ENCODE measurements at places on chromosomes 11 and 22.

DNA sequence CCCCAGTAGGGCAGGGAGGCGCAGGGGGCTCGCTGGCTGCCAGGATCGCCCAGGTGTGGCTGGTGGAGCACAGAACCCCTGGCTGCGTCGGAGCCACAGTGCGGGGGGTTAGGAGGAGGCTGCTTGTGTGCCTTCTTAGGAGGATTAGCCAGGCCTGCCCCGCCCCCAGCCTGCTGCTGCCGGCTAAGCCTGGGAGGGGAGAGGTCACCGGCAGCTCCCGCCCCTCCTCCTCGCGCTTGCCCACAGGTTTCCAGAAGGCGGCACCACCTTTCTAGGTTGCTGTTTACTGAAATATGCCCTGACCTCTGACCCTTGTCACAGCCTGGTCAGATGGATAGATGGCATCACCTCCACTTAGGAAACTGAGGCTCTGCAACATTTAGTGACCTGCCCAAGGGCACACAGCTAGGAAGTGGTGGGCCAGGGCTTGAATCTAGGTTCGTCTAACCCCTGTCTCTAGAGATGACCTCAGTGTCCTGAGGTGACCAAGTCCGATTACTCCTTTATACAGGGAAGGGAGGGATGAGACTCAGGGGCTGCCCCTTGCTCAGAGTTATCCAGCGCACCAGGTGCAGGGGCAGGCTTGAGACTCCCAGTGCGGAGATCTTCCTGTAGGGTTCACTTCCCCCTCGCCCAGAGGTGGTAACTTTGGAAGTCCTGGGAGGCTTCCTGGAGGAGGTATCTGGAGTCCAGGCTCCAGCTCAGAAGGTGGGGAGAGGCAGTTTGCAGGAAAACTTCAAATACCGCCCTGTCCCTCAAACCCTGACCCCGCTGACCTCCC lies 44.0 kb downstream of the MYO7A start:
- DNase-seq, result no peak

DNA sequence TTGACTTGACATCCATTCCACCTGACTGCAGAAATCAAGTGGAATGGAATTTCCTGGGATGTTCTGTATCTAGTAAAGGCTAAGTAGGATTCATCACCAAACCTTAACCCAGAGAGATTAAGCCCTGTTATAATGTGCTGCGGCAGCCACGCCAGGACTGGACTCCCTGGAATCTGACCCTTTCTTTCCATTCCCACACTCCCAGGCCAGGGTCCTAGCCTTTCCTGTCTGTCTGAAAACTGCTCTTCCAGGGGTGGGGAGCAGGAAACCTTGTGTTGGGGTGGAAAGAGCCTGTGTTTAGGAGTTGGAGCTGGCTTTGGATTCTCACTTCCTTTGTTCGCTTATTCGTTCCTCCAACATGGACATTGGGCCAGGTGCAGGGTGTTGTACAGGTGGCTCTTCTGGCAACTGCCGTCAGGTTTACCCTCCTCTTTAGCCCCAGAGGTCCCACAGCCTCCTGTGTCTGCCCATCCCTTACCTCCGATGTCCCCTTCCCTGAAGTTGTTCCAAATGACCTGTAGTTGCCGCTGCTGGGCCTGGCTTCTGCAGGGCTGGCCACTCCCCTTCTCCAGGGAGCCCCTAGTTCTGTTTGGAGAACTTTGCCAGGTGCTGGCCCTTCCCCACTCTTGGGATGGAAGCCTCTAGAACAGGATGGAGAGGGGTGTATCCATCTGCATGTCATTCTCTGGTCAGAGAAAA lies 20.5 kb upstream of the PARVB start:
- no peak for DNase-seq

- peak; percentile 62 for DNase-seq
Observed at GRCh38 chr11:34650528-34650927, 29.6 kb downstream of the EHF start.

- DNase-seq, result no peak
Observed at GRCh38 chr22:17346578-17346977, 22.7 kb upstream of the CECR2 start.

DNA sequence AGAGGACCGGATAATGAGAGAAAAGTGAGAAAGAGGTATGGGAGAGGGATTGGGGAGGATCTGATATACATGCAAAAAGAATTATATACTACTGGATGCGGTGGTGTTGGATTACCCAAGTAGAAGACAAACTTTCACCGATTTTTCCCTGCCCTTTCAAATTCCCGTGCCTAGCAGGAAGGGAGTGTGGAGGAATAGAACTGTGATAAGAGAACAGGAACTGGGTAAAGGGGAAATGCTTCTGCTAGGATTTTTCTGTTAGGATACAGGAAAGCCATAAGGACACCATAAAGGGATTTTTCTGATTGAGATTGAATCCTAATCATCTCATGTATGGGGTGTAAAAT lies 480 bp upstream of the MTMR2 start:
- DNase-seq, result no peak

DNA sequence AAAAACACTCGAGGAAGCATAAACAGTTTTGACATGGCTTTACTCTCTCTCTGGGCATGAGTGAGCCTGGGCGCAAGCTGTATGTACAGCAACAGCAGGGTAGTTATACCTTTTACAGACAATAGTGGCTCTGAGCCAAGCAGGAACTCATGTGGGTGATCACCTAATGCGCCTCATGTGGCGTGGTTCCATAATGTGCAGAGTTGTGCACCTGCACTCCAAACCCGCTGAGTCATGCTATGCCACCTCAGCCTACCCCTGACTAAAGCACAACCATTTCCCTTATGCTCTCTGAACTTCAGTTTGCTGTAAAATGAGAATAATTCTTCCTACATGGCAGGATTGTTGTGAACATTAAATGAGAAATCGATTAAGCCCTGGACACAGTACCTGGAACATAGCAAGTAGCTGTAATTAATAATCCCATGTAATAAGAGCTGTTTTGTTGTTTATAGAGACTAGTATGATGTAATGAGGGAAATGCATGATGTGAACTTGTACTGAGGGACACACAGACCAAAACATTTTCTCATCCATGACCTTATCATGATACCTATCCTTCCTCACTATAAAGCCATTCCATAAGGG lies 71.6 kb downstream of the CCDC34 start:
- no peak for DNase-seq

DNA sequence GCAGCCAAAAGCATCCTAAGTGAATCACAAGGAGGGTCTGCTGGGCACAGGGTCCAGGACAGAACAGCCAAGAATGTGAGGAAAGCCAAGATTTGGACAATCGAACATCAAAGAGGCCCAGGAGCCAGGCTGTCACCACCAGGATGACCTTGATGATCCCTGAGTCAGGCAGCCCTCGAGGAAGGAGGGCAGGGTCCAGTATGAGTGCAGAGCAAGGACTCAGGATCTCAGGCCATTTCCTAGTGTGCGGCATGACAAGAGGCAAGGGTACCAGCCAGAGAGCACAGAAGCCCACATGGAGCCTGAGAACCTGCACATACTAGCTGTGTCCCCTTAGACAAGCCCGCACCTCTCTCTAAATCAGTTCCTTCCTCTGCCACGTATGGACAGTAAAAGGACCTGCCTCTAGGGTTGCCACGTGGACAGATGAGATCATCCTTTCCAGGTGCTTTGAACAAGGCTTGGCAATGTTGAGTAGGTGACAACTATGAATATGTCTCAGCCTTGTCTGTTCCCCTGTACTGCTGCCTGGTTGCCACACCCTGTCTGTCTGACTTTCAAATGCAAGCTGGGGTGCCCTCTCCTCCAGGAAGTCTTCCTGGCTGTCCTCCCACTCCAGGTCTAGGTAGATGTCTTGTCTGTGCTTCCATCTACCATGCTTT lies 32.2 kb upstream of the ISX start:
- no peak for DNase-seq

DNA sequence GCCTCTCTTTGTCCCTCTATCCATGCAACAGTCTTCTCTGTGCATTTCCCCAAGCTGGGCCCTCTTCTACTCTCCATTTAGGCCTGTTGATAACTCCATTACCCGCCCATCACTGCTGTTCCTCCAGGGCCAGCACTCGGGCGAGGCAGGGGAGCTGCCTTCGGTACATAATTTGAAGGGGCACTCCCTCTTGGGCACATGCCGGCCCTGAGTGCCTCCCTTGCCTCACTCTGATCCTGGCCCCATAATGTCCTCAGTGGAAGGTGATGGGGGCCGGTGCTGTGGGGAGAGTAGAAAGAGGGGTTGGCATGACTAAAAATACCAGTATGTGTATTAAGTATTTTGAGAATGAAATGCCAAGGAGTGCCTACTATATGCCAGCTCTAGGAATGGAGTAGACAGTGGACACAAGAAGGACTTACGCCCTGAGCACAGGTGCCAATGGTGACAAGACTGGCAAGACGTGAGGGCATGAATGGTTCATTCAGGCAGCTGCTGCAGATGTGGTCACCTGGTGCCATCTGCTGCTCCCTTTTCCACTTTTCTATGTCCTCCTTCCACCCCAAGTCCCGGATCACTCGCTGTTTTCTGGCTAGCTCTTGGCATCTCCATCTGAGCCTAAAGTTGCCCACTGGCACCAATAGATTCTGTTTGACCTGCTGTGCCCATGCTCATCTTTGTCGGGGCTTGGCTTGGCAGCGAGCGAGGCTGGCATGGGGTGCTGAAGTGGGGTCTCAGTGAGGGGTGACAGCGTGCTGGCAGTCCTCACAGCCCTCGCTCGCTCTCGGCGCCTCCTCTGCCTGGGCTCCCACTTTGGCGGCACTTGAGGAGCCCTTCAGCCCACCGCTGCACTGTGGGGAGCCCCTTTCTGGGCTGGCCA lies 22.6 kb downstream of the TMEM218 start:
- no peak for DNase-seq

GRCh38 chr11:69818603-69819441 lies at the start of gene FGF3:
FGF3 (minus strand) TSS chr11:69819416; CDS start chr11:69818933, 483 bp downstream.
- no peak for DNase-seq

DNA sequence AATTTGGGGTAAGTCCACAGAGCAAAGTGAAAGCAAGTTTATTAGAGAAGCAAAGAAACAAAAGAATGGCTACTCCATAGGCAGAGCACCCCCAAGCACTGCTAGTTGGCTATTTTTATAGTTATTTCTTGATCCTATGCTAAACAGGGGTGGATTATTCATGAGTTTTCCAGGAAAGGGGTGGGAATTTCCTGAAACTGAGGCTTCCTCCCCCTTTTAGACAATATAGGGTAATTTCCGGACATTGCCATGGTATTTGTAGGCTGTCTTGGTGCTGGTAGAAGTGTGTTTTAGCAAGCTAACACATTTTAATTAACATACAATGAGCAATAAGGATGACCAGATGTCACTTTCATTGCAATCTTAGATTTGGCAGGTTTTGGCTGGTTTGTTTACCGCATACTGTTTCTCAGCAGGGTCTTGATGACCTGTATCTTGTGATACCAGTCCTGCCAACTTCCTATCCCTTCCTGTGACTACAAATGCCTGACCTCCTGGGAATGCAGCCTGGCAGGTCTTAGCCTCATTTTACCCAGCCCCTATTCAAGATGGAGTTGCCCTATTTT lies 937 bp upstream of the C1QTNF6 start:
- no peak for DNase-seq

- no peak for DNase-seq
Observed at GRCh38 chr11:131025421-131026125, 109.3 kb upstream of the SNX19 start.

DNA sequence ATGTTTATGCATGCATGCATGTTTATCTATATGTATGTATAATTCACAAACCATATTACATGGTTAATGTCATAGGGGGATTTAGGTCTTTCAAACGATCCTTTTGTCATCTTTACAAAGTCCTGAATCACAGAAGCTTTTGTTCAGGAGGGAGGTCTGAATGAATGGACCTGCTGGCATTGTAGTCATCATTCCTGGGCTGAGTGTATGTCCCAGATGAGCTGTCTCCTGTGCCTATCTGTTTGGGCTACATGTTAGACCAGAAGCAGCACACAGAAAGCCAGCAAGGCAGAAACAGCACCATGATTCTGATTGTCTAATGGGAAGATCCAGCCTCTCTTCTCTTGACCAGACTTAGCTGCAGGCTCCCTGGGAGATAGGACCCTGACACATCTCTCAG lies 69.5 kb downstream of the ADM start:
- no peak for DNase-seq

- DNase-seq, result no peak
Observed at GRCh38 chr11:68418648-68419047, 41.9 kb upstream of the PPP6R3 start.

GRCh38 chr11:9876331-9876730 lies 212.5 kb downstream of the SWAP70 start:
- DNase-seq, result no peak

DNA sequence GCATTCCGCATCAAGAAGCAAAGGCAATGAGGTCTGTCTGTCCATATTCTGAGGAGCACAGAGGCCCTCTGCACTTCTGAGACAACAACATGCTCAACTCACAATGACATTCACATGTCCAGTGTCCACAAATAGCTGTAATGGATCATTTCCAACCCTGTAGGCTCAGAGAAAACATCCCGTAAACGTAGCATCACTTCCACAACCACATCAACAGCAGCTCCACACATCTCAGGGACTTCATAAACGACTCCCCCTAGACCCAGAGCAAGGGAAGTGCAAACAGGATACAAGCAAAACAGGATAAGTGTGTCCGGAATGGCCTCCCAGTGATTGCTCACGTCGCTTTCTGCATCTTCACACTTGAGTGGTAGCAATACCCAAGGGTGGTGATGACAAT lies 100.2 kb downstream of the SYN3 start:
- no peak for DNase-seq

- no peak for DNase-seq
Observed at GRCh38 chr11:108697872-108698473, 33.1 kb downstream of the DDX10 start.

DNA sequence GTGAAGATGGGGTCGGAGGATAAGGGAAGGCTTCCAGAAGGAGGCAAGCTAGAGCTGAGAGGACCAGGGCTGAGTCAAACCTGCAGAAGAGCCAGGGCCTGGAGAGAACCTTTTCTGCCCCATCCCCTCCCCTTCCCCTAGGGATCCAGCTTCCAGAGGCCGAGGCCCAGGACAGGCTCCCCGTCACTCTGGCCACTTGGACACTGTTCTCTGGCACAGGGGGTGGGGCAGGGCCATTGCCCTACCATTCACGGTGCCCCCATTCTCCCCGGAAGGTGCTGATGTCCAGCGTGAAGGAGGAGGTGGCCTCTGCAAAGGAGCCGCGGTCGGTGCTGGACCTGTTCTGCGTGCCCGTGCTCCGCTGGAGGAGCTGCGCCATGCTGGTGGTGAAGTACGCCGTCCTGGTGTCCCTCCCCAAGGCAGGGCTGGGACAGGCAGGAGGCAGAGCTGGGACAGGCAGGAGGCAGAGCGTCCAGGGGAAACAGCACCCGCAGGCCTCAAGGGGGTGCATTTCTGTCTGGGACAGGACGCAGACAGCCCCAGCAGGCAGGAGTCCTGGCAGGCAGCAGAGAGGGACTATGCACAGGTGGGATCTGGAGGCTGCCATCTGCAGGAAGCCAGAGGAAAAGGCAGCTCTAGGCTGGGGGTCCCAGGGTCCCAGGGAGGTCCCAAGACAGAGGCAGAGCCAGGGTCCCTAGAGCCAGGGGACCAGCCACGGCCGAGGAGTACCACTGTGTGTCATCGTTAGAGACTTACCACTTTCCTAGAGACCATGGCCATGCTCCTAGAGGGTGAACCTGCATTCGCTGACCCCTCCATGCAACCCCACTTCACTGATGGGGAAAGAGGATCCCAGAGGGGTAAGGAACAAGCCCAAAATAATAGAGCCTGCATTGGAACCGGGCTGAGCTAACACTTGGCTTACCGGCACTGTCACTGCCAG lies 25.8 kb upstream of the SLC22A12 start:
- DNase-seq, result no peak

- DNase-seq, result peak; percentile 30
Observed at GRCh38 chr11:46119352-46120216, 1.7 kb downstream of the PHF21A start.

Measured in stimulated activated CD8-positive, alpha-beta memory T cell treated with anti-CD3 and anti-CD28 coated beads, Interleukin-12 subunit alpha, Interleukin-12 subunit beta, amount 100 ng/mL, for 4 hours (primary cell).